Fibroblast of skin of right quadriceps (primary cell): ENCODE measurements at places on chromosomes 11 and 22.
A peak's percentile ranks its signal among the peaks of the same experiment; 100 is the strongest.

GRCh38 chr11:43504316-43504950, 145.7 kb downstream of the TTC17 start:
- DNase-seq = peak; percentile 17

GRCh38 chr11:27414644-27415043, 51.6 kb upstream of the CCDC34 start:
- no peak for DNase-seq

- DNase-seq = peak; percentile 32
Measured at GRCh38 chr11:68583041-68583446, 101.3 kb upstream of the GAL start.

DNA sequence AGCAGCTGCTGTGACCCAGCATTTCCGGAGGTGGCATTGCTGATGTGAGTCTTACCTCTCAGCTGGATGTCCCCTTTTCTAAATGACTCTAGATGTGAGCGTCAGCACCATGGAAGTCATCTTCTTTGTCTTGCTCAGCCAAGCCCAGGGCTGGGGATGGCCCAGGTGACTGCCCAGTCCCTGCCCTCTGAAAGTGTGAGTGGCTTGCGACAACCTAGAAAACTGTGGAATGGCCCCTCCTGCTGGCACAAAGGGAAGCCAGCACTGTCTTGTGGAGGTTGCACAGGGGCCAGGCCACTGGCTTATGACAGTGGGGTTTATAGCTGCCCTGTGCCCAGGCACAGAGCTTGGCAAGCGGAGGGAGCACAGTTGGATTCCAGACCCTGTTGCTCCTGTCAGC, 6.2 kb downstream of the TUB start:
- DNase-seq = no peak

DNA sequence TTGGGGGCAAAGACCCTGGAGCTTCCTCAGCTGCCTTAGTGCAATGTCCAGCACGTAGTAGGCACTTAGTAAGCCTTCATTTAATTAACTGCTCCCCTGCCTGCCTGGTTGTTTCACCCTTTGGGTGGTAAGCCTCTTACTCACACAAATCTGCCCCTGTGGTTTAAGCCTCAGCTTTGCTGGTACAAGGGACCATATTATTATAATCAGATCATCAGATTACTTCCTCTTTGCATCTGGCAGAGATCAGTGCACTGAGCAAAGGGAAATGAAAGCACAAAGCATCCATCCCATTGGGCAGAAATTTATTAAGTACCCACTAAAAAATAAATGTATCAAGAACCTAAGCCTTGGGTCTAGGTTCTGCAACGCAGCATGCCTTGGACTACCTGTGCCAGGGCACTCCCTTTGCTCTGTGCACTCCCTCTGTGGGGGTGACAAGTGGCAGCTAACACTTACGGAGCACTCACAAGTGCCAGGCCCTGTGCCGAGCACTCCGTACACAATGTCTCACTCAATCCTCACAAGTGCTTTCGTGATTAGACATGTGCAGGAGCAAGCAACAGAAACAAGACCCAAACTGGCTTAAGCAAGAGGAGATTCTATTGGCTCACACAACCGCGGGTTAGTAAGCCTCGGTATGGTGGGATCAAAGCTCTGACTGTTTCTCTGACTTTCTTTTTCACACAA, 34.9 kb upstream of the DAGLA start:
- no peak for DNase-seq

DNA sequence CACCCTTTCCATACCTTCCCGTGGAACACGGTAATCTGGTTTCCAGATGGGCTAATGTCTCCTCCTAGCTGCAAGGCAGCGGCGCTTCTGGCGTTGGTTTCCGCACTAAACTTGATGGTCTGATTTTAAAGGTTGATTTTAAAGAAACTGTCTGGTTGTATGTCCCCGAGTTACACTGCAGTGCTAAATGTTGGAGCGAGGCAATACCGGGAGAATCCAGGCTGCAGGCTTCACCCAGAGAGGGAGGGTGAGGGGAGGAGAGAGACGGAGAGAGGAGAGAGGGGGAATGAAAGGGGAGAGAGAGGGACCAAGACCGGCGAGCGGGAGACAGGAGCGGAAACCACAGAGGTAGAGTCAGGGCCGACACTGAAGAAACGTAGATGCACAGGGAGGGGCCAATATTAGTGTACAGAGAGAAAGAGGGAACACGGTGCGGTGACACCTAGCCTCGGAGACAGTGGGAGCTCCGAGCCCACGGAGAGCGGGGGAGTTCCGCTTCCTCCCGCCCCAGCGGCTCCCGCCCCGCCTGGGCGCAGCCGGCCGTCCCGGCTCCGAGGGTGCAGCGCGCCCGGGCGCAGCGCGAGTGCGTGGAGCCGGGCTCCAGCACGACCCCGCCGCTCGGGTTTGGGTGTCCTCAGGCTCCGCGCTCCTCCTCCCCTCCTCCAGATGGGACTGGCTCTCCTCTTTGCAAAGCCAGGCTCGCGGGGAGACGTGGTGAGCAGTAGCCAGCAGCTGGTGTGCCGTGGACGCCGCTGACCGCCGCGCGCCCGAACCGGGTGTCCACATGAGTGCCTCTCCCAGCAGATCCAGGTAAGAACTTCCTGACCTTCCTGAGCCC, 71.9 kb upstream of the GRAMD1B start:
- DNase-seq = peak; percentile 32

DNA sequence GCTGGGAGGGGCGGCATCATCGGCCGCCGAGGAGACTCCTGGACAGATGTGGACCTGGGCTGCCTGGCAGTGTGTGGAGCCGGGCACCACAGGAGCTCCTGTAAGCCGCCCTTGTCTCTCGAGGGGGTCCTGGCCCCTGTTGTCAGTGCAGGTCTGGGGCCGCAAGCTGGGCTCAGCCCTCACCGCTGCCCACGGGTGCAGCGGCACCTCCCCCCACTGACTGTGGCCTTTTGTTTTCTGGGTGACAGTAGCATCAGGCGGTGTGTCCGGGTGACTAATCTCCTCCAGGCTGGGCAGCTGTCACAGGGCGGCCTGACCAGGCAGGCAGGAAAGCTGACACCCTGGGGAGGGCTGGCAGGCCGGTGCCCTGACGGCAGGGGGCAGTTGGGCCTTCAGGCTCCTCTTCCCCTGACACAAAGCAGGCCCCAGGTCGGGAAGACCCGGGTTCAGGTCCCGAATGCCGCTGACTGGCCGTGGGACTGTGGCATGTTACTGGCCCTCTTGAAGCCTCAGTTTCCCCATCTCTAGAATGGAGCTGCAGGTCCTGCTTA, 16.3 kb downstream of the DGKZ start:
- DNase-seq = no peak

- no peak for DNase-seq
Measured at GRCh38 chr22:31139066-31139465, 1.2 kb downstream of the PLA2G3 start.

- DNase-seq = peak; percentile 66
Measured at GRCh38 chr22:42581762-42582716, 28.3 kb downstream of the SERHL2 start.

DNA sequence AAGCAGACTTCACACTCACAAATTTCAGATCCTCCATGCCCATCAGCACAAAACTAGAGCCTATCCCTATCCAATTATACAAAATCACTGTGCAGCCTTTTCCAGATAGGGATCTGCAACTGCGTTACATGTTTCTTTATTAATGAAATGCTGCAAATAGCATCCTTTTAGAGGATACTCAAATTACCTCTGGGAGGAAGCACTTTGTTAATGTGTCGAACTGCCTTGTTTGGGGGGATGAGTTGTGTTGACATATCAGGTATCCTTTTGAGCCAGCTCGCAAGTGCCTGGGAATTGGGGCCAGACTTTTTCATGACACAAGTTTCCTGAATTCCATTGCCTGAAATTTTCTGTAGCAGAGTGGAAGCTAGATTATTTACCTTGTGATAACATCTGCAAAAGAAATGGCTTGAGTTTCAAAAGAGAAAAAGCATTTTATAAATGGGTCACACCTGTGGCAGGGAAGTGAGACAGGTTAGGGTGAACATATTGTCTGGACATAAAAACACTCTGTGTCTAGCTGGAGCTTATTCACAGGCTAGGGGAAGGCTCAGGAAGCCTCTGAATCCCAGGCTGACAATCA, 299.1 kb upstream of the MTNR1B start:
- DNase-seq = no peak

DNA sequence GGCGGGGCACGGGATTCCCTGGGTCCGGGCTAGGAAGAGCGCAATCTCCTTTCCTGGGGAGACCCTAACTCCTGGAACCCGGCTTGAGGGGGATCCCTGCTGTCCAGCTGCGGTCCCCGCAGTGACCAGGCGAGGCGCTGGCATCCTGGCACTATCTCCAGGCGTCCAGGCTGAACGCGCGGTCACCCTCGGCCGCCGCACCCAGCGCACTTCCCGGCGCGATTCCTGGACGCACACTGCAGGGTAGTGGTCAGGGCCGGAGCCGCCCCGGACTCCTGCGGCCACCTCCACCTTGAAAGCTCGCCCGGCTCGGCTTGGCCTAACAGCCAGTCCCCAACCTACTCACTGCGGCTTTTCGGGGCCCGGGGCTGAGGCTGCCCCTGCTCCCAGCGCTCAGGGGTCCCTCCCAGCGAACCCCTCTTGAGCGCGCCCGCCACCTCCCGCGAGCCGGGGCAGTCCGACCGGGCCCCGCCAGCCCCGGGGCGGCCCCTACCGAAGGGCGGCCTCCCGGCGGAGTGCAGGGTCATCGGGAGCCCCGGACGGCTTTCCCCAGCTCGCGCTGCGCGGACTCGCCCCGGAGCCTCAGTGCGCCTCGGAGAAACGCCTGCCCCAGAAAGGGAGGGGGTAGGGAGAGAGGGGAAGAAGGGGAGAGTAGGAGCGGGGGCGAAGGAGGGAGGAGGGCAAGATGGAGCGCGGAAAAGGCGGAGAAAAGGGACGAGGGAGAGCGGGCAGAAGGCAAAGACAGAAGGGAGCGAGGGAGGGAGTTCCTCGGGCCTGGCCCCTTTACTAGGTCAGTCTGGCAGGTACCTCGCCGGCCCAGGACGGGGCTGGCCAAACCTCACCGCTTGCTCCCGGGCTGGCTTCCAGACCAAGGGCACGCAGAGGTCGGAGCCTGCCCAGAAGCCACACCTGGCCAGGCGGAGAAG, 1.0 kb downstream of the POU2AF3 start:
- DNase-seq = peak; percentile 25

- DNase-seq = no peak
Measured at GRCh38 chr11:44694443-44694842, 32.3 kb upstream of the TSPAN18 start.

- peak; percentile 91 for DNase-seq
Measured at GRCh38 chr22:29093501-29094300, 20.9 kb downstream of the KREMEN1 start.

DNA sequence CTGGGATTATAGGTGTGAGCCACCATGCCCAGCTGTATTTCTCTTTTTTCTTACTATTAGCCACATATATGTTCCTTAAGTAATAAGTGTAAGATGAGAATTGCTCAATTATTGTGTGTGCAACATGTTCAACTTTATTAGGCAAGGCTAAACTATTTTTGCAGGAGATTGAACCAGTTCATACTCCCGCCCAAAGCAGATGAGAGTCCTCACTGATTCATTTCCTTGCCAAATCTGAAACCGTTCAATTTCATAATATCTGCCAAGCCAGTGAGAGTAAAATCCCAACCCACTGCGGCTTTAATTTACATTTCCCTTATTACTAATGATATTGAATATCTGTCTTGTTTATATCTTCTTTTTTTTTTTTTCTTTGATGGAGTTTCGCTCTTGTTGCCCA, 48.4 kb downstream of the KCNJ4 start:
- no peak for DNase-seq

- DNase-seq = no peak
Measured at GRCh38 chr11:18703001-18703763, 4.6 kb downstream of the TMEM86A start.

- peak; percentile 86 for DNase-seq
Measured at GRCh38 chr11:10309163-10310093, 4.6 kb downstream of the ADM start.

DNA sequence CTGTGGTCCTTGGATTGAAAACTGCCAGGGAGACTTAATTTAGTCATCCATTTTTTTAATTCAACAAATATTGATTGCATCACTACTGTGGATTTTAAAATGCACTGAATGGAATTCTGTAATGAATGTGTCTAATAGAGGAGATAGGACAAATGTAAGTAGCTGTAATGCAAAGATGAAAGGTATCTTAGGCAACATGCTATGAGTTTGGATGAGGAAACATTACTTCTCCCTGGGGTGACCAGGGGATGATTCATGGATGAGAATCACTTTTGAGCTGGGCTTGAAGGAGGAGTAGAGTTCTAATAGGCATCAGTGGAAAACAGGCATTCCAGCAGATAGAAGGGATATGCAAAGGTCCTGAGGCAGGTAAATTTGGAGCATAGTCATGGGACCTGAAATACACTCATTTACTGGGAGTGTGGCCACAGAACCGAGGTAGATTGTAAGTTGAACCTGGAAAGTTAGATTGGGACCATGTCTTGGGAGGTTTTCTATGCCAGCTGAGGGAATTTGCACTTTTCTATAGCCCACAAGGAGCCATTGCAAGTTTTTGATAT, 43.4 kb downstream of the PKNOX2 start:
- DNase-seq = peak; percentile 63

- DNase-seq = peak; percentile 1
Measured at GRCh38 chr11:99934008-99934407, 753.1 kb upstream of the ARHGAP42 start.
